ENCODE measurements at places on chromosomes 12 and 14.

- DNase-seq = no peak
Observed at GRCh38 chr12:116144384-116144783, 133.1 kb downstream of the MED13L start.

- peak; percentile 63 for DNase-seq
Observed at GRCh38 chr12:51592034-51592705, 1.1 kb downstream of the SCN8A start.

- DNase-seq = no peak
Observed at GRCh38 chr14:24399447-24399822, 632 bp downstream of the NYNRIN start.

GRCh38 chr12:1566449-1567135, 27.8 kb downstream of the FBXL14 start:
- DNase-seq = no peak

- no peak for DNase-seq
Observed at GRCh38 chr12:92047393-92047826, 98.2 kb downstream of the BTG1 start.

GRCh38 chr12:46179693-46180452, 89.0 kb downstream of the SLC38A1 start:
- DNase-seq = no peak

DNA sequence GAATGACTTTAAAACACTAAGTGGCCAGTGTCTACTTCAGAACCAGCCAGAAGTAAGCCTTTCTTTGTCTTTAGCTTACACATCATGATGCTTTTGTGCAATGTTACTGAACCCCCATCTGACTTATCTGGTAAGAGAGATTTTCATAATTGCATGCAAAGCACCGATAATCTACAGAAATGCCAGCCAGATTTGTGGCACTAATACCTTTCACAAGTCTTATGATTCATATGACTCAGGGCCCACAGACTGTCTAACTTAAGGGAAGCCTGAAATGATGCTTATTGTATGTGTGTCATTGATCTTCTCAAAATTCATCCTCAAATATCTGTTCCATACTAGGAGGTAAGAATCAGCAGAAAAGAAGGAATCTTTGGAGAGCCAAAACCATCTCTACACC, 18.0 kb downstream of the IGF1 start:
- DNase-seq = no peak

DNA sequence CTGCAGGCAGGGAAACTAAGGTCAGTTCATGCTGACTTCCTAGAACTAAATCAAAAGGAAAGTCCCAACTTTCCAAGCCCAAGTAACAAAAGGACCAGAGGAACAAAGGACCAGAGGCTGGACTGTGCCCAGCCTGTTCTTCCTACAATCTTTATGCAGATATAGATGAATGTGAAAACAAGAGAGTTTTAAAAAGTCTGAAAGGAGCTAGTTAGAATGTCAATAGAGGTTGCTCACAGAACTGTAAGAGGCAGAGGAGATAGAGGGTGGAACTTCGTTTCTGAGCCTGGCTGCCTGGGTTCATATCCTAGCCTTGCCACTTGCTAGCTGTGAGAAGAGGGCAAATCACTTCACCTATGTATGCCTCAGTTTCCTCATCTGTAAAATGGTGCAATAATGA, 30.0 kb upstream of the CCDC63 start:
- no peak for DNase-seq

GRCh38 chr12:12499909-12500604, 62.6 kb downstream of the DUSP16 start:
- DNase-seq = no peak

- DNase-seq = no peak
Observed at GRCh38 chr12:4274396-4275015, 944 bp downstream of the CCND2 start.

DNA sequence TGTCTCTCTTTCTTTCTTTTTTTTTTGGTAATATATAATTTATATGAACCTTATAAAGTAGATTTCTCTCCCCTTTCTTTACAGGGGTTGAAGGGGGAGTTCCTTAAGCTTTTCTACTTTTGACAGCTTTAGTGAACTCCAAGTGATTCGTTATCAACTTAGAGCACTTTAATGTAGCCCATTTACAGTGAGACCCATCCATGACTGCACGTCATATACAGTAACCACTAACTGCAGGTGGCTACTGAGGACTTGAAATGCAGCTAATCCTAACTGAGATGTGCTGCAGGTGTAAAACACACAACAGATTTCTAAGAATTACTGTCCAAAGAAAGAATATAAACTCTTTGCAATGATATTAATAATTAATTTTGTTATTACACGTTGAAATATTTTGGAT, 582 bp downstream of the LRRIQ1 start:
- peak; percentile 18 for DNase-seq

- DNase-seq = no peak
Observed at GRCh38 chr12:92365333-92365732, 219.7 kb upstream of the BTG1 start.

DNA sequence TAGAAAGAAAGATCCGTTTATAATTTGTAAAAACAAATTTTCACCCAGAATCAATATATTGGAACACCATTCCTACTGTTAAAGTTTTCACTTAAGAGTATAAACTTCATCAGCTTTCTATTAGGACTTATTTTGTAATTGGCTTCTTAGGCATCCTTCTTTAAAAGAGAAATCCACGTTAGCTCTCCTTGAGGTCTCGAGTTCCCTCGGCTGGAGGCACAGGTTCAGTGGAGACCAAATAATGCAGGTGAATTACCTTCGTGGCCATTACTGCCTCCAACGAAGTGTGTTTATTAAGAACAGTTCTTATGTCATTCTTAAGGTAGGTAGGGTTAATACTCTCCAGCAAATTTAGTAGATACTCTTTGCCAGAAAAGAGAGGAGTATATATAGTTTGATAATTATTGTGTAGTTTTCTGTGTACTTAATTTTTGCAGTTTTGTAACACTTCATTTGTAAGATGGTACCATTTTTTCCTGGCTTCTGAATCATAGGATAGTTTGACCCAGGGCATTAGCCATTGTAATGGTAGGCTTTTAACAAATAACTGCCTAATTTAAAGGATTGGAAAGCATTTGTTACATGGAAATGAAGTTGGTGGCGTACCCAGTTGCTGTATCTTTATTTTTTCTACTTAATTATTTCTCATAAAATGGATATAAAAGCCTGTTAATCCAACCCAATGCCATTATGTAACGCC, 2.2 kb downstream of the CALM1 start:
- no peak for DNase-seq

- DNase-seq = no peak
Observed at GRCh38 chr12:104648756-104649155, 192.0 kb downstream of the CHST11 start.

DNA sequence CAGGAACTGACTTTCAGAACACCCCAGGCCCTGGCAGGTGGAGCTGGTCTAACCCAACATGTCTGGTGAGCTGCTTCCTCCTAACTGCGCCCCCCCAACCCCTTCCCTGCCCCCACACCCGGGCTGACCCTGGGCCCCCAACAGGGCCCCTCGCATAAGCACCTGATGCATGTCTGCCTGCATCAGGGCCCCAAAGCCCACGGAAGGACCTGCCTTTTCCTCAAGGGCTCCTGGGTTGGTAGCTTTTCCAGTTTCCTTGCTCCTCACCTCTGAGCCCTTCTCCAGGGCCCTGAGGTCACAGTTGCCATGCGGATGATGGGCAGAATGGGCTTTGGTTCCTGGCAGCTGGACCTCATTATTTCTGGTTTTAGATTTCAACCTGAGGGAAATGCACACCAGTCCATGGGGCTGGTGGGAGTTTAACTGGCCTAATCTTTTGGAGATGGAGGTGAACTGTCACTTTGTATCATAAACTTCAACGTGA, 18.5 kb downstream of the TESC start:
- DNase-seq = no peak

- peak; percentile 87 for DNase-seq
Observed at GRCh38 chr14:88551094-88551870, 3.5 kb downstream of the PTPN21 start.

DNA sequence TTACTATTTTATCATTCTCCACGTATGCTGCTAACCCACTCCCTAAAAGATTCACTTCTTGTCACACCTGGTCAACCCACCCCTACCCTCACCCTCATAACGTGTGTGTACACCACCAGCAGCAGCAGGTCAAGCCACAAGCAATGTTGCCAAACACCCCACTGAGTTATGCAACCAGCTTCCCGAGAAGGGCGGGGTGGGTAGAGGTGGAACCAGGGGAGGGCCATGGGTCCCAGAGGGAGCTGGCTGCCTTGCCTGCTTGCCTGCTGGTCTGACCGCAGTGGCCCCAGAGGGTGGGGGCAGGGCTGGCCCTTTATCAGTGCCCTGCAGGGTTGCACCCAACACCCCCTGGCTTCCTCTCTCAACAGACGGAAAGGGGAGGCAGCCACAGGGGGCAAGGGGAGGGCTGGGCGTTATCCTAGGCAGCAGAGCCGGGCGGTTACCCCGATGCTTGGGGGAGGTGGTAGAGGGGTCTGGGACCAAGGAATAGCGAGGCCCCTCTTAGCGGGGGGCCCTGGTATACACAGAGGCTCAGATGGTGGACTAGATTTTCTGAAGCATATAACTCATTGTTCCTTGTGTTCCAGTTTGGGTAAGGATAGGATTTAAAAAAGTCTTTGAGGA, 3.5 kb upstream of the NFE2 start:
- DNase-seq = peak; percentile 28

DNA sequence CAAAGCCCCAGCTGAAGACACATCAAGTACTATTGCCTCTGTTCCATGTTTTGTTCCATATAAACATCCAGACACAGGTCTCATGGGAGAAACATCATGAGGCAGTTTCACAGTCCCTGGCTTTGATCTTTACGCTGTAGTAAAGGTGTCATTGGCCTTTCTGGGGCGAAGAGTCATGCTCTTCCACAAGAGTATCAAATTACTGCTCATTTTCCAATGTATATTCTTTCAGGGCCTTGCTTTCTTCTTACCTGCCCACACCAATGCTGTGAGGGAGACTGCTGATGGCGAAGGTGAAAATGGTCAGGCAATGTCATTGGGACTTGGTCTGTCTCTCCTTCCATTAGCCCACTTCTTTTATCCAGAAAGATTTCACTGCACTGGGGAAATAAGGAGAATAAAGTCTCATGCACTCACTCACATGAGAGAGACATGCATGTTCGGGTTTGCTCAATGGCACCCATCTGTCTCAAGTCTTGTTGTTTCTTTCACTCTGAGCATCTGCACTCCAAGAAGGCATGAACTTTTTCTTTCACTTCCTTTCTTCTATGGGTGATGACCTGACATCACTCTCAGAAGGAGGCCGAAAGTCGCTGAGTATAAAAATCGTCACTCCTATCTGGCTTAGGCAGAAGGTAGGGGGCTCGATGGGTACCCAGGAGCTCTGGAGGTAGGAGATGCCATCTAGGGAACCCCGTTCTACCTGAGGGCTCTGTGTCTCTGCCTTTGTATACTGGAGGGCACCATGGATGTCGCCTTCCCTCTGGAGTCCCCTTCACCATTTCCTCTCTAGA, 1.3 kb upstream of the JDP2 start:
- DNase-seq = no peak

DNA sequence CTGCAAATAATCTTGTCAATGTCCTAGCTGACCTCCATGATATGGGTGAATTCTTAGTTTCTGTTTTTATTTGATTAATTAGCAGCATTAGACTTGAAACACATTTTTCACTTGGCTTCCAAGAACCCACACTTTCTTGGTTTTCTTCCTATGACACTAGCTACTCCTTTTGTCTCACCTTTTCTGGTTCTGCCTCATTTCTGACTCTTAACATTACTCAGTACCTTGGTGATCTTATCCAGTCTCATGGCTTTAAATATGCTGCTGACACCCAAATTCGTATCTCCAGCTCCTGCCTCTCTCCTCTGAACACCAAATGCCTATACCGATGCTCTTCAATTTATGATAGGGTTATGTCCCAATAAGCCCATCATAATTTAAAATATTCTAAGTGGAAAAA, 32.0 kb upstream of the SSTR1 start:
- DNase-seq = no peak

GRCh38 chr14:49774106-49774505, 6.2 kb downstream of the KLHDC2 start:
- no peak for DNase-seq

- DNase-seq = no peak
Observed at GRCh38 chr12:12278899-12279298, 12.1 kb upstream of the LRP6 start.

GRCh38 chr12:102024765-102025164, 37.0 kb downstream of the WASHC3 start:
- no peak for DNase-seq

GRCh38 chr12:94261786-94262185, 113.4 kb downstream of the PLXNC1 start:
- no peak for DNase-seq

- peak; percentile 44 for DNase-seq
Observed at GRCh38 chr12:71780237-71780822, 25.7 kb downstream of the RAB21 start.

DNA sequence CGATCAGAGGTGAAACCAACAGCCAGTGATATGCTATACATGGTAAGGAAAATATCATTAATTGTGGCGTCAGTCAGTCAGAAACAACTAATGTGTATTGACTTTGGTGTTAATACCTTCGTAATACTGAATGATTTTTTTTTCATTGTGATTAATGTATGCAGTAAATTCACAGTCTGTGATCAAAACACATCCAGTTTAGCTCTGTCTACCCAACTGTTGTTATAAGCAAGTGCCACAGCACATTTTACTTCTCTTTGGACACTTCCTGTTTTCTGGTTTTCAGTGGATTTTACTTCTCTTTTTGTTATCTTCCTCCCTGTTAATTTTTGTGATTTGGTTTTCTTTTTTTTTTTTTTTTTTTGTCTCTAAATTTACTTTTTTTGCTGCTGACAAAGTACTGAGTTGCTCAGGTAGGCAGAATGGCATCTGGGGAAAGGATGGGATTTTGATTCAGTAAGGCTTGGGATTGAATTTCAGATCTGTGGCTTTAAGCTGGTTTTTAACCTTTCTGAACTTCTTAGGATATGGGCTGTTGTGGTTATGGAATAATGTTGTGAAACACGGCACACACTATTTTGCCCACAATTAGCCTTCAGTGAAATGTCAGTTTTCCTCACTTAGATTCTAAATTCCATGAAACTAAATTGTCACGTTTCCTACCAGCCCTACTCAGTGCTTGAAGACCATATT, 604 bp downstream of the GLIPR1 start:
- DNase-seq = peak; percentile 22

- DNase-seq = no peak
Observed at GRCh38 chr12:5407034-5407856, 24.7 kb upstream of the NTF3 start.

- peak; percentile 86 for DNase-seq
Observed at GRCh38 chr14:104977681-104978653, at the start of gene AHNAK2. AHNAK2 (minus strand) TSS chr14:104978374; CDS start chr14:104978237, 137 bp downstream.

GRCh38 chr12:70059373-70059772, 183.9 kb upstream of the CNOT2 start:
- no peak for DNase-seq

DNA sequence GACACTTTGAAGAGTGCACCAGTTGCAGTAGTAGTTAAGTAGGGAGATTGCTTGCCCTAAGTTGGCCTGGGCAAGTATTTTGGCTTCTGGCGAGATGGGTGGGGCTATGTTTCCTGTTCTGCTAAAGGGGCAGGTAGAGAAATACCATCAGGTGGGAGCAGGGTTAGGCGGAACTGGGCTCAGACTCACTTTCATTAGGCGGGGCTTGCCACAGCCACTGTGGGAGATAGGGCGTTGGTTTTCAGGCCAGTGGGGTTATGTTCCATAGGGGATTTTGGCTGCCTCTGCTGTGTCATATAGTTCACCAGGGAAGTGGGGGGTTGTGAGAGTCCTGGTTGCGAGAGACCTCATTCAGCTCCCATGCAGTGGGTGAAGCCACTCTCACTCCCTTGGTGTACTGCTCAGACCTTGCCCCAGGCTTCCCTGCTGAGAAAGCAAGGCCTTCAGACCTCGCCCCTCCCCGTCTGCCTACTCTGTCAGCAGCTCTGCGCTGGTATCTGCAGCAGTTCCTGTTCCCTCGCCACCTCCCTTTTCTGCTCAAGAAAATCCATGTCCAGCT, 43.3 kb downstream of the AEBP2 start:
- DNase-seq = peak; percentile 14

All from kidney tubule cell (primary cell).